Renal cortex interstitium (tissue), 15 donors: ENCODE measurements at places on chromosomes 5 and 9. TPM values are rescaled to one million over a fixed set of nuclear protein-coding genes. Genes with fewer than 3 reads are reported as not detected.

BAAT gene
- 0.32 TPM for polyA plus RNA-seq

DNA sequence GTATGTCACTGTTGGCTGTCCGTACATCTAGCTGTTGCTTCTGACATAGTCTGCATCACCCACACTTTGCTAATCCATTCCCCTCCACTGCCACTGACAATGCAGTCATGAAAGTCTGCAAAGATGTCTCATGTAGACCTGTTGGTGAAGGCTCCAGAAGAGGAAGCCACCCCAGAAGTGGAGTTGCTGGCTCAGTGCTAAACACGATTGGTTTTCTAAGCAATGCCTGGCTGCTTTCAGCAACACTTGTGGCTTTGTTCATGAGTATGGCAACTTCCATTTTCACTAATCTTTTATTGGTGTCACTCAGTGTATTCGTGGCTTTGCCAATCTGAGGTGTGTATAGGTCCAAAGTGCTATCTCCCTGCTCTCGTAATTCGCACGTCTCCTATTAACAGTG lies 288.1 kb downstream of the GADD45G start:
- DNase-seq, result no peak

- DNase-seq, result no peak
These were observed 94.6 kb upstream of the EGFLAM start for GRCh38 chr5:38163636-38164237.

DNA sequence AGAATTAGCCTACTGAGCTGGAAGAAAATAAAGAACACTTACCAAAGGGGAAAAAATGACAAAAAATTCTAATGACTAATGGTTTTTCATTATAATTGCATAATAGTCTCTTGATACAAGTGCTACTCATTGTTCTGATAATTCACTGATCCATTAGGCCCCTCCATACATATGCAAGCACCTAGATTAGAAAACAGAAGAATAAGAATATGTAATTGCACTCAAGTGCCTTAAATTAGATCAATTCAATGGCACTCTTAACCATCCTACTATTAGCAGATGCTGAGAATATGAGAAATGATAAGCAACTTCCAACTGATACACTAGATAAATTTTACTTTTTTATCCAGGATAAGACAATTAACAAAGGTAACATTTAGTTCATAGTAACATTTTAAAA lies 440.9 kb upstream of the C9orf72 start:
- DNase-seq, result no peak

DNA sequence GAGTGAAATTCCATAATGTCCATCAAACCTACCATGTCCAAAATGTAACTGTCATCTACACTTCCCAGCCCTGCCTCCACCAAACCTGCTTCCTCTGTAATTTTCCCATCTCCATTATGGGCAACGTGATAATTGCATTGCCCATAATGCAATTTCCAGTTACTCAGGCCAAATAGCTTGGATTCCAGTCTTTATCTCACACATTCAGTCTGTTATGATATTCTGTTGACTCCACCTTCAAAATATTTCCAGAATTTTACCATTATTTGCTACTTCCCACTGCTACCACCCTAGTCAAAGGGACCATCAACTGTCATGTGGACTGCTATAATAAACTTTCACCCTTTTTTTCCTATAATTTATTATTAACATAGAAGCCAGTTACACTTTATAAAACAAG lies 256.0 kb downstream of the CWC27 start:
- DNase-seq, result no peak

GRCh38 chr5:33445798-33446197 lies 5.0 kb downstream of the TARS1 start:
- DNase-seq, result no peak

IL5 gene
- not detected for polyA plus RNA-seq

DNA sequence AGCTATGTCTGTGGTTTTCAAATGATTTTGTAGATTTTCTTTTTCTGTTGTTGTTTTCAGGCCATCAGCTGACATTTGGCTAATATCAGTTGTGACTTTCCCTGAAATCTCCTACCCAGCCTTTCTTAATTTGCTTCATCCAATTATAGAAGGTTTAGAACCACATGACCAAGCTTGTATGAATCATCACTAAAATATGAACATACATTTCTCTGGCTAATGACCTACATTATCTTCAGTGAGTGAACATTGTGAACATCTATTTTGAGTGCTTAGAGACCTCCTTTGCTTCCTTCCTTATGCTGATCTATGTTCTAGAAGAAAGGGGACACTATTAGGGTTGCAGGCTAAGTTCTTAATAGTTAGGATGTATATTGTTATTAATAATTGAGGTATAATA lies 532.5 kb downstream of the RAB3C start:
- no peak for DNase-seq

RAI14 gene
- 88.2 TPM for polyA plus RNA-seq
